Mesendoderm (in vitro differentiated cells): ENCODE measurements at places on chromosomes 12 and 14.

- DNase-seq: peak; percentile 92
- H3K27ac ChIP-seq: peak overlapping the region; percentile 100
- peaks cover 14% of the 10 kb centered on the region for H3K4me1 ChIP-seq
- H3K36me3 ChIP-seq: no peaks in the 10 kb centered on the region
These were observed 3.7 kb upstream of the SETD1B start for GRCh38 chr12:121799842-121800693.

- H3K36me3 ChIP-seq: no peaks in the 10 kb centered on the region
- no peak for DNase-seq
- H3K27me3 ChIP-seq: no peaks in the 10 kb centered on the region
- no peak overlapping the region for H3K27ac ChIP-seq
- H3K4me3 ChIP-seq: no peak overlapping the region
These were observed 21.2 kb downstream of the TRIM9 start for GRCh38 chr14:51073731-51074130.

DNA sequence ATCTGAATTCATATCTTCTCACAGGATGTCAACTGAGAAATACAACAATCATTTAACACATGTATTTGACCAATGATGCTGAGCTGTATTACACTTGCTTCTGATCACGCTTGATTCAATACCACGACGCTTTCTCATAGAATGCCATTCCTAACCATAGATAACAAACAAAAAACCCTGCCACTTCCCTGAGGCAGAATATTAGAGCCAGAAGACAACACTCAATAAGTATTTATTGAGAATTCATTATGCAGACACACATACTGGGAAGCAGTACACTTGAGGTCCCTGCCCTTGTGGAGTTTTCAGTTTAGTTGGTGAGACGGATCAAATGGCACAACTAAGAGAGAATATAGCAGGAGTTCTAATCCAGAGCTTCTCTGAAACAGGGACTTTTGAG, 32.4 kb downstream of the BLTP3B start:
- H3K4me3 ChIP-seq: no peak overlapping the region
- no peak for DNase-seq
- H3K4me1 ChIP-seq: no peaks in the 10 kb centered on the region
- H3K27ac ChIP-seq: no peak overlapping the region
- no peaks in the 10 kb centered on the region for H3K36me3 ChIP-seq

- H3K4me3 ChIP-seq: no peak overlapping the region
- no peaks in the 10 kb centered on the region for H3K4me1 ChIP-seq
These were observed 16.3 kb downstream of the DYNC1H1 start for GRCh38 chr14:101980700-101981099.
